CD4-positive, alpha-beta T cell treated with Interleukin-17A for 1 hour (primary cell): ENCODE measurements at places on chromosomes 12 and 14.

- DNase-seq, result no peak
Observed at GRCh38 chr14:105068818-105069217, 3.6 kb upstream of the GPR132 start.

GRCh38 chr12:19896041-19896440 lies 456.7 kb downstream of the AEBP2 start:
- DNase-seq, result no peak

DNA sequence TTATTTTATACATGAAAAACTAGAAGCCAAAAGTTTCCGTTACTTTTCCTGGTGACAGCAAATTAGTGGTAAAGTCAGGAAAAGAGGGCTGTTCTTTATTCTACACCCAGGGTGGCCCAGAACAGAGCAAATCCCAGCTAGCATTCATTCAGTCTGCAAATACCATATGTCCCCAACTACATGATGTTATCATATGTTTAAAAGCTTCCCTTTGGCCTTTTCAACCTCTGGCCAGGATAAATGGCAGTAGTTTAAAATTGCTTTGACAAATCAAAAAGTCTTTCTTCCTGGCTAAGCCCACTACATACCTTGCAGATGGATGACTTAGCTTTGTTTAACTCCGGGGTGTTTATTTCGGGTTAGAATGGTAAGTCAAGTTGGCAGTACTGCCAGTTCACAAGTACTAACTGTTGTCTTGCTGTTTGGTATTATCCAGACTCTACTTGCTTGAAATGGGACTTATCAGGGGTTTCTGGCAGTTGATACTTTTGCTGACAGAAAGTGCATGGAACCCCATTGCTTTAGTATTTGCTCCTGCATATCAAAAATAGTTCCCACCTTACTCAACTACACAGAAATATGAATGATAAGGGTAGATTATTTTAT lies 69.7 kb downstream of the PKP2 start:
- no peak for DNase-seq

DNA sequence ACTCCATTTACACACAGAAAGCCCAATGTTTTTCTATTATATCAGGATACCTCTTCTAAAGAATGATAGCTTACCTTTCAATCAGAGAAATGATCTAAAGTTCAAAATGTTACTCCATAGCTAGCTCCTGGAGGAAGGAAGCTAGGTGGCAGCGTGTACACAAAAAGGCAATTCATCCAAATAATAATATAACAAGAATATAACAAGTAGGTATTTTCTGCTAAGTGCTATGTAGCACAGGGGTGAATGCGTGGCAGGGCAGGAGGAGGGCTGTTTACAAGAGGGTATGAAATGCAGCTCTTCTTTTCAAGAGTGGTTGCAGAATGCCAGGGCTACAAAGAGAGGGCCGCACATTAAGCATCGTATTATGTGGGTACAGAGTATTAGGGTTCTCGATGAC lies 663 bp upstream of the SNAPC1 start:
- no peak for DNase-seq

DNA sequence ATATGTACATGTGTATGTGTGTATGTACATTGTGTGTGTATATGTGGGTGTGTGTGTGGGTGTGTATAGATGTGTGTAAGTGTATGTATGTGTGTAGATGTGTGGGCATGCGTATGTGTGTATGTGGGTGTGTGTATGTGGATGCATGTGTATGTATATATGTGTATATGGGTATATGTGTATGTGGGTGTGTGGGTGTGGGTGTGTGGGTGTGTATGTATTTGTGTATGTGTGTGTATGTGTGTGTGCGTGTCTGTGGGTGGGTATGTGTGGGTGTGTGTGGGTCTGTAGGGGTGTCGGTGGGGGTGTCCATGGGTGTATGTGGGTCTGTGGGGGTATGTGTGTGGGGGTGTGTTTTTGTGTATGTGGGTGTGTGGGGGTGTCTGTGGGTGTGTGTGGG lies 101.6 kb downstream of the PIWIL1 start:
- no peak for DNase-seq

- no peak for DNase-seq
Observed at GRCh38 chr14:67999705-68000384, 180.3 kb downstream of the RAD51B start.

DNA sequence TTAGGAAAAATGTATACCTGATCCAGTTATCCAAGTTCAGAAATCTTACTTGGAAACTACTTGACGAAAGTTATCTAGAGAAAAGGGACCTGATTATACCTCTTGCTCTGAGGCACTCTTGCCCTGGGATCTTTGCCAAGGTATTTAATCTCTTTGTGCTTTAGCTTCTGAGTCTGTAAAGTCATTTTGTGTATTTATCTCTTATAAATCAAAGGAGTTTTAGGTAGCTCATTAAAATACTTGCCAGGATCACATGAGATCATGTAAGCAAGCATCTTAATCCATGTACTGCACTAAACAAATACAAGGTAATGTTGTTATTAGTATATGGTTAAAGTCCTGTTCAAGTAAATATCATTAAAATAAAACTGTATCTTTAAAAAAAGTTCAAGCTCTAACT lies 147.5 kb downstream of the IPO8 start:
- DNase-seq, result no peak

GRCh38 chr12:9936591-9936990 lies 4.4 kb upstream of the CLEC2A start:
- no peak for DNase-seq

DNA sequence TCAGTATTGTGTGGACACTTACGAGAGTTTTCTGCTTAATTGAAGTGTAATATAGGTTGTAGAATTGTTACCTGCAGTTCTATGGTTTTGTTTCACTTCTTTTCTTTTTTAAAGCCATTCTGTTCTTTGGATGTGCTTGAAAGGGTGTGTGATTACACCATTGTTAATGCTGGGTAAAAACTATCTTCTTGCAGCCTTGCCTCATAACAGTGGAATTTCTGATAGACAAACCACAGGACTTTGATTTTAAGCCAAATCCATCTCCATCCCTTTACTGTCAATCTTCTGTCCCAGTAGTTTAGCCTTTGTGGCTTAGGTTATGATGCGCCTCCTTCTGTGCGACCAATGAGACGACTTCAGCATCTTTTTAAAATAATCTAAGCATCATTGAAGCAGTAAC lies 182.3 kb downstream of the PELI2 start:
- DNase-seq, result no peak

GRCh38 chr12:74415633-74416032 lies 122.0 kb upstream of the ATXN7L3B start:
- no peak for DNase-seq

- no peak for DNase-seq
Observed at GRCh38 chr14:104523546-104523935, 56.0 kb upstream of the C14orf180 start.

- DNase-seq, result no peak
Observed at GRCh38 chr12:97924122-97924521, 461.5 kb downstream of the RMST start.

DNA sequence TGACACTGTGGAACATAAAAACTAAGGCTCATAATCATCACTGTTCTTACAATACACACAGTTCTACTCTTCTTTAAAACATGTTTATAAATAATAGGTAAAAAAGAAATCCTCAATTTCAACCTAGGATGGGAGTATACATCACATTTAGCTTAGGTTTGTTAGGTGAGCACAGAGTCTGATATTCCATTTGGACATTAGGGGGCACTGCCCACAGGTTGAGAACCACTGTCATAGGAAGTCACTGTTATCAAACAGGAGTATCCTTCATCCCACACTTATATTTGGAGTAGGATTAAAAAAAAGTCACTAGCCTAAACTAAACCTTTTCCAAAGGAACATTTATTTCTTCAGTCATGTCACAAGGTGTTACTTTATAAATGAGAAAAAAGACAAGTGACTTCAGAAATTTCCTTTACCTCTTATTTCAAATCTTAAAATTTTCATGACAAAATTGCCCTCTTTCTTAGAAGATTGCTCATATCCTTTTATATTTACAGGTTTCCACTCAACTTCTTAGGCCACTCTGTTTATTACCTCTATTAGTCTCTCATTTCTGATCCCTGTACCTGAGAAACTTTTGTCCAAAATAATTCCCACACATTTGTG lies 240.6 kb downstream of the CPNE8 start:
- no peak for DNase-seq

- no peak for DNase-seq
Observed at GRCh38 chr14:93855737-93856136, 67.5 kb upstream of the PRIMA1 start.

- no peak for DNase-seq
Observed at GRCh38 chr14:53304726-53305381, 151.7 kb upstream of the DDHD1 start.

DNA sequence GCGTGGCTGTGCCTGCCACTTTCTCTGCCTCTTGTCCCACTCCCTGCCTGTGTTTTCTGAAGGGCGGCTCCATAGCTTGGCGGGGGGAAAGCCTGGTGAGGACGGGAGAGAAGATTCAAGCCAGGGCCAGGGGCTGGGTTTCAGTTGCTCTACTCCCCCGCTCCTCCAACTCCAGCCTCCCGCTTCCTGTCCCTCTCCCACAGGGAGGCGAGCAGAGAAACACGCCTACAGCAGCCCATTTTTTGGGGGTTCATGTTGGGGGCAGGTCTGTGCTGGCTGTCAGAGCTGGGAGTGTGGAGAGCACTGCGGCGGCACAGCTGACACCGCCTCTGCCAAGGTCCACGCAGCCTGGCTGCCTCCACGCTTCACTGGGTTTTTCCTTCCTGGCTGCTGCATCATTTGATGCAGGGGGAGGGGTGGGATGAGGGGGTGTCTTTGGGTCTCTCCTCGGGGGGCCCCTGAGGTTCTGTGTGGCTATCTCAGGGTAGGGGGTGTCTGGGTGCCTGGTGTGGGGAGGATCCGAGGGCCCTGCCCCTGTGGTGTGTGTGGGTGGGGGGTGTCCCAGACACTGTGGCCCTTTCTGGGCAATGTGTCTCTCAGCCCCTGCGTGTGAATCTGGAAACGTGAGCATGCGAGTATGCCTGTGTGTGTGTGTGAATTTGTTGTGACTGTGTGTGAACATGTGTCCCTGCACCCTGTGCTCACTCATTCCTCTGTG lies 10.7 kb upstream of the KRT80 start:
- DNase-seq, result no peak

GRCh38 chr12:124804011-124804621 lies 59.5 kb downstream of the SCARB1 start:
- DNase-seq, result no peak

DNA sequence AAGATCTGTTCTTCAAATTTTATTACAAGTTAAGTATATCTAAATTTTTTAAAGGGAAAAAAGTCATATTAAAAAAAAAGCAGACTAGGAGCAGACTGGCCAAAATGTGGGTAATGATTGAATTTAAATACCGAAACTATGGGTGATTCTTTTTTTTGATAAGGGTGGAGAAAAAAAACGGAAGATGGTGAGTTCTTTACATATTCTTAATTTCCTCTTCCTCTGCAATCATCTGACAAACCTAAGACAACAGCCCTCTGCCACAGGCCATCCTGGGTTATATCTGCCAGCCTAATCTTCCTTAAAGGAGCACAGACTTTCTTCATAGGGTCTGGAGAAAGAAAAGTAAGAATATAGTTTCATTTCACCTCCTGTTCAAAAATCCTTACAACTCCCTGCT lies 108.0 kb downstream of the PPP2R5E start:
- DNase-seq, result no peak

DNA sequence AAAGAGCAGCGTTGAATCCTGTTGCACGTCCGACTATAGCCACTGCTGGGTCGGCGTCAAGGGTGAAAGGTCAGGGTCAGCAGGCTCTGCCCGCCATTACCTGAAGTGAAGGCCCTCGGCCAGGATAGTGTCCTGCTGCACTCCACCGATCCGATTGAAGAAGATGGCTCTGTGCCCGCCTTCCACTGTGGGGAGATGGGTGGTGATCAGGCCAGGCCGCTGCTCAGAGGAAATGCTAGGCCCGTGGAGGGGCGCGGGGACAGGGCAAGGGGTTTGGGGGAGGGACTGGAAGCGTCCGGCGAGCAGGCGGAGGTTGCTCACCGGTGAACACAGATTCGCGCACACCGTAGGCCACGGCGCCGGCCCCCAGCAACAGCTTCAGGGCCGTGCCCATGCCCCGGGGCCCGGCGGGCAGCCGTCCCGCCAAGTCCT lies 352 bp downstream of the PHB2 start:
- peak; percentile 41 for DNase-seq

GRCh38 chr12:98275131-98275475 lies 240.3 kb upstream of the TMPO start:
- no peak for DNase-seq

DNA sequence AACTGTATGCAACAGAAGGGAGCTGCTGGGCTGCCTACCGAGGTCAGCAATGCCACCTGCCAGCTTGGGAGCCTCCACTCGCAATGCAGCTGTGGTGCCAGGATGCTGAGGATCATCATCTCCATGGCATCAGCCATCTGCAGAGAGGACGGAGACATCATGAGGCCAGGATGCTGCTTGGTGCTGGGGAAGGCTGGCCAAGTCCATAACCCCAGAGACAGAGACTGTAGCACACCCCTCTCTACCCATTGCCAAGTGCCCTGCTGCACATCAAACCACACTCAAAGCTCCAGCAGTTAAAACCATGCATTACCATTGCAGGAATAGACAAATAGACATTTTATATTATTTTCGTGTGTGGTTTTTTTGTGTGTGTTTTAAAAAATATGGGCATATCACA lies 43.5 kb downstream of the SVOP start:
- no peak for DNase-seq

DNA sequence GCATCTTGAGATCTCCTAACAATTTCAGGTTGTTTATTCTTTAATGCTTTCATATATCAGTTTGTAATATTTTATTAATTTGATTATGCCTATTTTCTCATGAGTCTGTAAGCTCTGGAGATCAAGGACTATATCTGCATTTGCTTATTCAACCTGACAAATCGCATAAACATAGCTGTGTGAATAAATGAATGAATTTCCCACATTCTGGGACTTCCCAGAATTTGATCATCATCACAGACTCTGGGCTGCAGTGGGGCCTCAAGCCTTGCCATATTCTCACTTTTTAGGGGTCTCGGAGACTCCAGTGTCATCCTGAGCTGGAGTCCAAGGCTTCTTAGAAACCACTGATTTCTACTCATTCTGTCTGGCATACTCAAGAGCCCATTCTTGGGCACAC lies 180.5 kb downstream of the DAD1 start:
- no peak for DNase-seq

DNA sequence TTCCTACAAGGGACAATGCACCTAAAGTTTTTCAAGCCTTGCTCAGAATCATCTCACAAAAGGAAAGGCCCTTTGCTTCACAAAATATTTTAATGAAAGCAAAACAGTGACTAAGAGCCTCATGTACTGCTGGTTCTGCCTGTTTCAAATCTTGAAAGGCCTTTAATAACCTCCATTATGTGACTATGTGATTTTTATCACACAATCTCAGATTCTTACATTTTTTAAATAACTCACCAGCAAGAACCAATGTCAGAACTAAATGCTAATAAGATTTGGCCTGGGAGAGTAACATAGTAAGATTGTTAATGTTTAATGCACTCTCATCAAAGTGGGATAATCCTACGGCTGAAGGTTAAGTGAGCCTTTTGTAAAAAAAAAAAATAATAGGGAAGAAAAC lies 378.9 kb downstream of the RGS6 start:
- DNase-seq, result no peak

- DNase-seq, result no peak
Observed at GRCh38 chr14:62854951-62855350, 190.3 kb downstream of the KCNH5 start.
